HT-29 (cell line): ENCODE measurements at places on chromosomes 2 and 18.

GRCh38 chr2:95034221-95034620 is 8.7 kb downstream of the MAL start:
- DNase-seq: no peak

DNA sequence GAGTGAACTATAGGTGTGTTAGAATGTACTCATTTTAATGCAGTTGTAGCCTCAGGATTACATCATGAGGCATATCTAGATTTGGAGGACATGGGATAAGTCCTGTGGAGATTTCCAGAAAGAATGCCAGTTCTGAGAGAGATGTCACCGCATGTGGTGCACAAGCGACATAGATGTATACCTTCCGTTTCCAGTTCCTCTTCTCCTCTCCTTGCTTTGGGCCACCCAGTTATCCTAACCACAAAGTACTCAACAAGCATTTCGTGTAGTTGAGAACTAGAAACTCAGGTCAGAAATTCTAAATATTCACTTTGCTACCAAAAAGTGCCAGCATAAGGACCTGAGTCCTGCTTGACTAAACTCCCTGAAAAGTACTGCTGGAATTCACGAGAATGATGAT is 66.5 kb downstream of the KCTD18 start:
- no peak for DNase-seq

DNA sequence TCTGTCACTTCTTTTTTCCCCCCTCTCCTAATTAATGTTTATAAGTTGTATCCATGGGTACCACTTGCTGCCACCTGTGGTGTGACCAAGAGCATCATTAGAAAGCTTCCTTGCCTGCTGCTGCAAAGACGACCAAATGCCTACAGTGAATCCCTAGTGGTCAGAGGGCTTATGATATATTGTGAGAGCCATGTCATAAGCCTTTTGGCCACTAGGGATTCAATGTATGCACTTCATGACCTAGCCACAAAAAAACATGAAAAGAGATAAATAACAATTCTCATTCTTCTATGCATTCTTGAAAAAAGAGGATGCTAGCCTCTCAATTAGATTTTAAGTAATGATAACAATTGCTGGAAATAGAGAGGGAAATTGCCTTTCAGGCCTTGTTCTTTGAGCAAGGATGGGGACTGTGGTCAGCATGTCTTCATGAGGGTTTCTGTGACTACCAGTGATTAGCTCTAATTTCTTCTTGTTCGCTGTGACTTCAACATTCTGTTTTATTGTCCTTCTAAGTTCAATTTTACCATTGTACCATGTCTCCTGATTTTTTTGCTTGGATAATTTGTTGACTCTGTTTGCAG is 435.3 kb downstream of the TGIF1 start:
- peak; percentile 68 for DNase-seq

DNA sequence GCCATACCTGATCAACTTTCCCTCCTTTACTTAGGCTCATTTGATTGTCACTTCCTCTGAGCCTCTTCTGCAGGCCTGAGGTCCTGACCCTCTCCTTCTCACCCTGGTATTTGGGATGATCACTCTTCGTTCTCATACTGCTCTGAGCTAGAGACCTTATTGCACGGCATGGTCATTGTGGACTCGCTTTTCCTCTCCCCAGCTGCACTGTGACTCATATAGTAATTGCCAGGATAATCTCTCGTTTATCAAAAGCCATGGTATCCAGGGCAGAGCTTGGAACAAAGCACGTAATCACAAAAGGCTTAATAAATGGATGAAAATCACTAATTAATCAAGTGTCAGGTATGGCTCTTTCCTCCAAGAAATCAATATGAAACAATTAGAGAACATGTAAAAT is 40.9 kb upstream of the TRIB2 start:
- peak; percentile 35 for DNase-seq

GRCh38 chr18:66646609-66647008 is 42.7 kb upstream of the CDH19 start:
- DNase-seq: no peak

GRCh38 chr2:118812552-118812951 is 34.9 kb downstream of the EN1 start:
- DNase-seq: no peak

DNA sequence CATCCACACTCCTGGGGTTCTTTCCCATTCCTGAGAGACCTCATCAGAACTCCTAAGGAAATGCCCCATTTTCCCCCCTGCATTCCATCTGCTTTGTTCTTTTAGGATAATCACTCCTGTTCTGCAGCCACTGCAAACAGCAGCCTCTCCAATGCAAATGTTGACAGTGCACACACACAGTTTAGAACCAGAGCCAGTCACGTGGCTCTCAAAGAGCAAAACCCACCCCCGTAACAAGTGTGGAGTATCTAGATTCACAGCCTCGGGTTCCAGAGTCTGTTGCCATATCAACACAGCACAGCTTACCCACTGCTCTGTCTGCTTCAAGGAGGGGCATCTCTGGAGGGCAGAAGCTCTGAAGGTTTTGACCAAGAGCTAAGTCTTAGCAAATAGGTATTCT is 180.0 kb downstream of the NAPG start:
- no peak for DNase-seq

DNA sequence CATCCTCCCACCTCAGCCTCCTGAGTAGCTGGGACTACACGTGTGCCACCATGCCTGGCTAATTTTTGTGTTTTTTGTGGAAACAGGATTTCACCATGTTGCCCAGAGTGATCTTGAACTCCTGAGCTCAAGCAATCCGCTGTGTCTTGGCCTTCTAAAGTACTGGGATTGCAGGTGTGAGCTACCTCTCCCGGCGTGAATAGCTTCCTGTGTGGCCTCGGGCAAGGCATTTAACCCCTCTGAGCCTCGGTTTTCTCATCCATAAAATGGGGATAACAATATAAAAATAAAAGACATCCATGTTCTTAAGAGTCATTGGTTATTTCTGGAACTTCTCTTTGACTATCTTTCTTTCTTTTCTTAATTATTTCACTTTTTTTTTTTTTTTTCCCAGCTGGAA is 19.3 kb upstream of the ADCY3 start:
- no peak for DNase-seq

DNA sequence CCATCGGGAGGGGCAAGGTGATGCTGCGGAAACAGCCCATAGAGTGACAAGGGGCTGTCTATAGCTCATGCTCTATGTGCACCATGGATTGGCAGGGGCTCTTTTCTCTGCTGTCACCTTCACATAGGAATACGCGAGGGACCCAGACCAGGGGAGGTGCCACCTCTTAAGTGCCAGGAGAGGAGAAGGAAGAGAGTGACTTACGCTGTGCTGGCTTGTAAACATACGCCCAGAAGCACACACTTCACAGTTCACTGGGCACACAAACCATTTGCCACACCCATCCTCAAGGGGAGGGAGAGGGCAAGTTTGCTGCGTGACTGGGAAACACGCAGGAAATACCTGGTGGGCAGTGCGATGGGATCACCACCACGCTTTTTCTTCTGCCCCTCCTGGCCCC is 65.1 kb upstream of the GPR45 start:
- DNase-seq: no peak

GRCh38 chr18:25587545-25587944 is 235.6 kb upstream of the ZNF521 start:
- no peak for DNase-seq

GRCh38 chr18:7945882-7946281 is 378.8 kb downstream of the PTPRM start:
- peak; percentile 57 for DNase-seq

DNA sequence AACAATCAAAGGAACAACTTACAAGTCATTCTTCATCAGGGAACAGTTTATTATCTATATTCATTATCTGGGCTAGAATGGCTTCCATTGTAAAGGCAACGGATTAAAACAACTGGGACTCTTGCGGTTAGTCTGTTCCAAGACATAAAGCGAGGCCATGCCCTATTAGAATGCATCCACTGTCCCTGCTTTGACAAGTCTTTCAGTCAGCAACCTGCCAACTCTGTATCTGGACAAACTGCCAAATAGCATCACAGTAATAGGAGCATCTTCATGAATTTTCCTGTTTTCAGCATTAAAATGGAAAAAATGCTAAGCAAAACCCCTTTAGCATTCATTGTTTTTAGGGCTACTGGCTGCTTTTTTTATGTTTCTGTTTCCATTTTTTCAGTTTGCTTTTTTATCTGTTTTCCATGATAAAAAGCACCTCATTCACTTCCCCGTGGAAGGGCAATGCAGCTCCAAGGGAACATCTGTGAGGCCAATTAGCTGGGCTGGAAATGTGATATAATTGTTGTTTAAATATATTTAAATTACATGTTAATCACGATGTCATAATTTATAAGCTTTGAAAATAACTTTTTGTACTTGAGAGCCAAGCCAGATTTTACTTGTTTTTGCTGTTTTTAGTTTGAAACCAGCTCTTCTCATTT is 834.3 kb downstream of the CPS1 start:
- no peak for DNase-seq

DNA sequence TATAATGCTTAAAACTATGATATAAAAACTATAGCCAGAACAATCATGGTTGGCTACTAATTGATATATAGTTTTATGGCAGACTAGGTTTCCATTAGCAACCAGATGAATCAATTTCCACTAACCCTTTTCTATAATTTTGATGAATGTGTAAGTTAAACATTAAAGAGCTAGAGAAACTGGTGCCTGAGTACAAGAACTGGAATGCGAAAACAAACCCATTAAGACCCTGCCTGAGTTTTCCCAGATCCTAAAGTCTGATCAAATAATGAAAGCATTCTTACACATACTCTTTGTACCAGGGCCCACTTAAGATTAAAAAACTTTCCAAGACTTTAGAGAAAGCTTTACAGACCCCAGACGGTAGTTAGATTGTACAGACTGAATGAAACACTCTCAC is 21.3 kb downstream of the MRPL19 start:
- DNase-seq: no peak

GRCh38 chr2:36708041-36708741 is 11.7 kb downstream of the VIT start:
- DNase-seq: no peak

DNA sequence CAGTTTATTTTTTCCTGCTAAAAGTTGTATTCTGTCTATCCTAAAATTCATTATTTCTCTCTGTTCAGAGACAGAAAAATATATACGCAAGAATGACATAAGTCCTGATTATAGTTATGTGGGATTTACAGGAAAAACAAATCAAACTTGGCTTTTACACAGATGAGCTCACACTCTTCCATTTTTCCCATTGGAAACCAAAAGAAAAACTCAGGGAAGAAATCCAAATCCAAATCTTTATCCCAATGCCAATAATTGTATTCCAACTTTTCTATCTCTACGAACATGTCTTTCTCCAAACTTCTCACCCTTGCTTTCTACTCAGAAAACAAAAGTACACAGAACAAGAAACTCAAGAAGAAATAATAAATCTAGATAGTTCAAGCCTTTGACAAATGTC is 249.1 kb upstream of the TMEFF2 start:
- no peak for DNase-seq
